ENCODE measurements at places on chromosomes 1 and 21.

GRCh38 chr1:200892958-200893357 lies 1.7 kb upstream of the INAVA start:
- no peak for DNase-seq

- DNase-seq: no peak
These were observed 23.6 kb downstream of the ZBTB18 start for GRCh38 chr1:244074559-244075171.

- DNase-seq: no peak
These were observed 25.8 kb upstream of the LRRN2 start for GRCh38 chr1:204711103-204711946.

DNA sequence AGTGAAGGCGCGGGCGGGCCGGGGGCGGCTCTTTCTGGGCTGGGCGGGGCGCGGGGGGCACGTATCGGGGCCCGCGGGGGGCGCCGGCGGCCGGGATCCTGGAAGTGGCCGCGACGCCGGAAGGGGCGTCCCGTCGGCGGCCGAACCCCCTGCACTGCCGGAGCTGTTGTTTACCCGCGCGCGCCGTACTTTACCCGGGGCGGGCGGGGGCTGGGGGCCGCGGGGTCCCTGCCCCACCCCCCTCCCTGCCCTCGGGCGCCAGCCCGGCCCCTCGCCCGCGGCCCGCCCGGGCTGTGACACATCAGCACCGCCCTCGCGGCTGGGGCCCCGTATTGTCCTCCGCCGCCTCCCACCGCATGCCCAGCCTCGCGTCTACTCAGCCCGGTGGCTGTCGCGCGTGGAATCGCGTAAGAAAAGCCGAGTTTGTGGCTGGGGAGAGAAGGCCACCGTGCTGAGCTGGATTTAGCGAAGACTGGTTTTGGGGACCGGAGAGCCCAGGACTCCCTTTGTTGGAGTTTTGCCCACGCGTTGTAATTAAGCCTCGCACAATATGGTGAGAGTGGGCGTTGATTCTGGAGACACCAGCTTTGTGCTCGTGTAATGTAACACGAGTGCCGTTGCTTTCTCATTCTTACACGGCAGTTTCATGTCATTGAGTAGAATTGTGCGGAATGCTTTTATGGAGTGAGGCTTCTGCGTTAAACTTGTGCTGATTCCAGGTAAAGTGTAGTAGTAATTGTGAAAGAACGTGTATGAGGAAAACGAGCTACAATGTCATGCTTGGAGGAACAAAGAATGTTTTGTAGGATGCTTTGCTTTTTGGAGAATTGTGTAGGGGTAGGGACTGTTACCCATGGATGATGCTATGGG lies 559 bp downstream of the BACH1 start:
- DNase-seq: no peak

- DNase-seq: no peak
These were observed 10.6 kb downstream of the ZBTB17 start for GRCh38 chr1:15965228-15965767.

DNA sequence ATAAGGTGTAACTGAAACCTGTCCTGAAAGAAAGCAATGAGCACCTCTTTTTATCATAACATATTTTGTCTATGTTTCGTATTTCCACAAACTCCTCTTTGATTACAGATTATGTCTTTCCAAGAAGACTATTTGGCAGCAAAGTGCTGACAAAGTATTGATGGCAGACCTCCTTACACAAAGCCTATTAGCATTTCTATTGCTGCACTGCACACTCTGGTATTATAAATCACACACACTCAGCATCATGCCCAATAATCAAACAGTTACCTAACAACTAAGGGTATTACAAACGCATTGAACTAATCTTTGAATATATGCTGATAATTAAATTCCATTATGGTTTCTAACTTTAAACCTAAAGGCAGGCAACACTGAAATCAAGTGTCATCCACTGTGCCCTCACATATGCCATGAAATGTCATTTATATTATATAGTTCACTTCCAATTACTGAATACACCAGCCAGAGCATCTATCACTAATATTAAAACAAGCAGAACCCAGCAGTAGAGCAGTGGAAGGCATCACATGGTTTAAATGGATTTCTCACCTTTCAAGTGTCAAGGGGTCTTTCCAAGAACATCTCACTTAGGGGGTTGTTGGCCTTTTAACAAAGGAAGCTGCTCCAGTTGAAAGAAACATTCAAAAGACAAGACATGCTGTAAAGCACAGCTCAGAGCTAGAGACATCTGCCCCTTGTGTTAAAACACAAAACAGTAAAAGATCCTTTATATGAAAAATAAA lies 239.1 kb downstream of the RERE start:
- no peak for DNase-seq

GRCh38 chr21:39153842-39154241 lies 29.4 kb downstream of the PSMG1 start:
- DNase-seq: no peak

DNA sequence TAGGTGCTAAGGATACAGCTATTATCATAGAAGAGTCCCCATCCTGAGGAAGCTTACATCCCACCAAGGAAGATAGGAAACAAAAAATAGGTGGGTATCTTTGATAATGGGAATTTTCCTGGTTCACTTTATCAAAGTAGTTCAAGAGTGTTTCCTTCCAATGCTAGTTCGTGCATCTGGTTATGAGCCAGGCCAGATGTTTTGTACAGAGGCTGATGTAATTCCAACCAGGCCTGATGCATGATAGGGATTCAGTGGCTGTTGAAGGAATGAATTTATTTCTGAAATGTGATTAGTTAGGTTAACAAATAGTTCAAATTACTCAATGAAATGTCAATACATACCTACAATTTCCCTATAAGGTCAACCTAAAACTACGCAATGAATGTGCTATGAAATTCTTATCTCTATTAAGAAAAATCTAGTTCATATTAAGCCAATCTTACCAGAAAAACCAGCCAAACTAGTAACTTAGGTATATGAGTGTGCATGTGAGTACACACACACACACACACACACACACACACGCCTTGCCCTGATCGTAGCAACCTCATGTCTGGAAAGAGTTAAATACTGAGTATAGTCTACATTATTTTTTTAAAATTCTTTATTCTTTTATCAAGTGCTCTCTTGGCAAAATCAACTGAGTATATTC lies 9.5 kb upstream of the ZBTB18 start:
- no peak for DNase-seq

GRCh38 chr21:25551569-25551968 lies 55.7 kb downstream of the MRPL39 start:
- no peak for DNase-seq

- DNase-seq: no peak
These were observed 147.6 kb downstream of the FMN2 start for GRCh38 chr1:240239309-240239708.

- no peak for DNase-seq
These were observed 1178.6 kb downstream of the MRPL39 start for GRCh38 chr21:24428591-24429199.

DNA sequence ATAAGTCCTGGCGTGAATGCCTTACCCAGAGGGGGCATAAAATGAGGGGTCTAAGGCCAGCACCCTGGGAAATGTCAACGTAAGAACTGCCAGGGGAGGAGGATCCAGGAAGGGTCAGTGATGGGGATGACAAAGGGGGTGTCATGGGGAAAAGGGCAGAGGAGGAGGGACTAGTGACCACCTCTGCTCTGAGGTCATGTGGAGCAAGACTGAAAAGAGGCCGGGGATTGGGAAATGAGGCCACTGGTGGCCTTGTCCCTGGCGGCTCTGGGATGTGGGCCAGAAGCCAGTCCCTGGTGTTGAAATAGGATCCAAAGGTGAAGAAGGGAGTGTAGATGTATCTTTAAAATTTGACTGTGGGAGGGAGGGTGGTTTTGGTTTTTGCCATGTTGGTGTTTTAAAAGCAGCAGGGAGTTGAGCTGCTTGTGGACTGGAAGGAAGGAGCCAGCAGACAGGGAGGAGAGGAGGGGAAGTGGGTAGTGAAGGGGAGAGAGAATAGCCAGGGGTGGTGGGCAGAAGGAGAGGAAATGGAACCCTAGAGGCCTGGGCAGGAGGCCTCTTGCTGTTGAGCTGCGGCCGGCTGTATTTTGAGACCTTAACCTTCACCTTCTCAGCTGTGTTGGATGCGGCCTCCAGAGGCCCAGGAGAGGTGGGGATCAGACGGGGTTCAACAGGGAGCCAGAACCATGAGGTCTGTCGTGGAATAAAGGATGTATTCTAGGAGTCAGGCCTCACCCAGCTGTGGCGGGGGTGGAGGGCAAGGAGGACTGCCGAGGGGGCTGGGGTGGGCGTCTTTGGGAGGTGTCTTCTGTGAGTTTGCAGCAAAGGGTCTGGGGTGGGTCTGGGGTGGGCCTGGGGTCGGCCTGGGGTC lies 92.5 kb downstream of the DHRS3 start:
- no peak for DNase-seq

DNA sequence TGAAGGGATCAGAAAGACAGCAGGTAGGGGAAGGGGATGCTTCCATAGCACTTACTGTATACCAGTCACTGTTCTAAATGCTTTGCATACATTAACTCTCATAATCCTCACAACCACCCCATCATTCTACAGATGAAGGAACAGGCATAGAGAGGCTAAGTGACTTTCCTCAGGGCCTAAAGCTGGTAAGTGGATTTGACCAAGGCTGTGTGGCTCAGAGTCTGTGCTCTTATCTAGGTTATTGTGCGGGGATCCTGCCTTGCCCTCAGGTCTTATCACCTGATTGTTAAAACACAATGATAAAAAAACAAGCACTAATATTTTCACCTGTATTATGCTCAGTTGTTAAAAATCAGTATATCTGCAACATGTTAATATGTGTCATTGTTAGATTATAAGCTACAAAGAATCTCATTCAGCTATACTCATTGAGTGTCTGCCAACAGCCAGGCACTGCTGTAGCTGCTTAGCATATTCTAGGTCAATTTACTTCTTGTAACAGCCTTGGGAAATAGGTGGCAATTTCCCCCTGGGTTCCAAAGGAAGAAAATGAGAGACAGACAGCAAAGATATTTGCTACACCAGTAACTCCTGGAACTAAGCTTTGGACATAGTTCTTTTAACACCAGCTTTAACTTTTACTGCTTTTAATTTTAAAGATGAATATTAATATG lies 38.6 kb upstream of the RBM15 start:
- DNase-seq: no peak

DNA sequence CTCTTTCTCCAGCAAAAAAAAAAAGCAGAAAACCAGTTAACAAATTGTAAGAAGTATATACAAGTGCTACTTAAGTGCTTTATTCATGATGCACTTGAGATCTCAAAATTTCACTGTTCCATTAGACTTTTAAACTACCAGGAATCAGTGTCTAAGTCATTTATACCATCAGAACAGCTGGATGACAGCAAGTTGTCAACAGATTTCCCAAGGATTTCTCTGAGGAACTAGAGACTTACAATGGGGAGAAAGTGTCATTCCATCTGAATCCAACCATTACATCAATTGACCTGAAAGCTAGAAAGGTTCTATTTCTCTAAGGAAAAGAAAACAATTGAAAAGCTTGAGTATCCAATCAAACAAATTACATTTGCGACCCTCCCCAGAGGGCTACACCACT lies 43.8 kb downstream of the USH2A start:
- DNase-seq: no peak

DNA sequence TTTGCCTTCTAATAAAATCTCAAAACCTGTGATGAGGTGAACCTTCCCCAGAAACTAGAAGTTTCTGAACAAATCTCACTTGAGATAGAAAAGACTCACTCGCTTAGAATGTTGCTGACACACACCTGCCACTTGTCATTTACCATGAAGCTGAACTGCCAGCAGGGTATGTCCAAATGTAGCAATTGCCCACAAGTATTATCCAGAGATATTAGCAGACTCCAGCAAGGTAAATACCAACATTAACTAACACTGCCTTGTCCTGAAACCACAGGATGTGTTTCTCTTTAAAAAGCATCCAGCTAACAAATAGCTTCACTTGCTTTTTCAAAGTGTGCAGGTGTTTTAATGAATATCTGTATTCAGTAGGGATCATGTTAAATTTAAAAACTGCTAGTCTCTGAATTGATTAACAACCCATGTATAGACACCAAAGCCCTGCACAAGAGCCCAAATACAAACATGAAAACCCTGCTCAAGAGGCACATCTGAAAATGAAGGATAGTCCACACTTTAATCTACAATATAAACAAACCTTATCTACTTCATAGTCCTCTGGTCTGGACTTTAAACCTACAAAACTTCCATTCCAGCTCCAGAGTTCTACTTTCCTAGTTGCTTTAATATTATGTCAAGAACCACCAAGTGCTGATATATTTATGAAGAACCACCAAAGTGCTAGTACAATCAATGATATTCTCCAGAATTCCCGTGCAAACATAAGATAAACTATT lies 19.3 kb downstream of the KRTAP8-1 start:
- no peak for DNase-seq

GRCh38 chr1:94925004-94925403 lies 1.9 kb downstream of the CNN3 start:
- no peak for DNase-seq

- no peak for DNase-seq
These were observed 5.1 kb upstream of the HMGCS2 start for GRCh38 chr1:119773711-119774241.

DNA sequence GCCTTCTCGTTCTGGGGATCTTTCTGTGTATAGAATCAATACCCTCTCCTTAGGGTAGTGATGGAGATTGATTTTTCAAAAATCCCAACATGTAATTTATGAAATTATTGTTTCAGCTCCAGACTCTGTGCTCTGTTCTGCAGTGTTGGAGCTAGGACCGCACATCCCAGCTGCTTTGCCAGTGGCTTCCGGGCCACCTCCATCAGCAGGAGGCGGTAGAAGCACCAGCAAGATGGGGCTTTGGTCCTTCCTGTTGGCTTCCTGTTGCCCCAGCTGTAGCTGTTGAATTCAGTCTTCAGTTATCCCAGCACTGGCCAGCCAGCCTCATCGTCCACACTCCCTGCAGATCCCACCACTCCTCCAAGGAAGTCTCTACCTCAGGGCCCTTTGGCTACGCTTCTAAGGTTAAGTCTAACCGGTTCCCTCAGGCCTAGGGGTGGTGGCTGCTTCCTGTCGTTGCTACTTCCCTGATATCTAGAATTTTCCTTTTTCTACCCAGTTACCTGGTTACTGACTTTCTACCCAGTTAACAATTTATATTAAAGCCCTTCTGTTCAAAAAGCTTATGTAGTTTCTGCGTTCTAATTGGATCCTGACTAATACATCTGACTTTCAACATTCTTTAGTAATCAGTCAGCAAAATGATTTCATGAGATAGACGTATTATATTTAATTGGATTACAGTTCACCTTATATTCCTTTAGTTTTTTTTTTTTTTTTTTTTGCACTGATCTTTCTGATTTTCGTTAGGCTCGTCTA lies 24.6 kb downstream of the GALNT2 start:
- DNase-seq: no peak

DNA sequence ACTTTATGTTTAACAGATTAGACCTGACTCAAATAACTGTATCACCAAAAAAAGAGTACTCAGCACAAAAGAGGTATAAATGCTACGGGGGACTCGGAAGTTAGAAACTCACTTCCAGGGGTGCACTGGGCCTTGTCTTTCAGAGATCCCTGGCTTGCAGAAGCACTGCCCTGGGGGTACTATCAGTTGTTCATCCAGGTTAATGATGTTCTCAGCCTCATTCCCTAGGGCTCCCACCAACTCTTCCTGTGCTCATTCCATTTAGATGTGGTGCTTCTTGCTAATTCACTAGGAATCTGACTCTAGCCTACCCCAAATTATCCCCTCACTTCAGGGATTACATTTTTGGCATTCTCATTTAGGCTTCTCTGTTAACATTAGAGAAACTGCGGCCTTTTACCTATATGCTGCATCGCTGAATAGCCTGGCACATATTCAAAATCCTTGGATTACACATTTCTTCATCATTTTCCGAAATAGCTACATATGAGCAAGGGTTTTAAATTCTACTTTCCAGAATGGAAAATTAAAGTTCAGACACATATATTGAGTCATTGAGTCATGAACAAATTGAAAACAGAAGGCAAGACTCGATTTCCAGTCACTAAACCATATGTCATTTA lies 338.5 kb downstream of the KCTD3 start:
- DNase-seq: peak; percentile 67
